ENCODE measurements at places on chromosomes 7 and 10.

DNA sequence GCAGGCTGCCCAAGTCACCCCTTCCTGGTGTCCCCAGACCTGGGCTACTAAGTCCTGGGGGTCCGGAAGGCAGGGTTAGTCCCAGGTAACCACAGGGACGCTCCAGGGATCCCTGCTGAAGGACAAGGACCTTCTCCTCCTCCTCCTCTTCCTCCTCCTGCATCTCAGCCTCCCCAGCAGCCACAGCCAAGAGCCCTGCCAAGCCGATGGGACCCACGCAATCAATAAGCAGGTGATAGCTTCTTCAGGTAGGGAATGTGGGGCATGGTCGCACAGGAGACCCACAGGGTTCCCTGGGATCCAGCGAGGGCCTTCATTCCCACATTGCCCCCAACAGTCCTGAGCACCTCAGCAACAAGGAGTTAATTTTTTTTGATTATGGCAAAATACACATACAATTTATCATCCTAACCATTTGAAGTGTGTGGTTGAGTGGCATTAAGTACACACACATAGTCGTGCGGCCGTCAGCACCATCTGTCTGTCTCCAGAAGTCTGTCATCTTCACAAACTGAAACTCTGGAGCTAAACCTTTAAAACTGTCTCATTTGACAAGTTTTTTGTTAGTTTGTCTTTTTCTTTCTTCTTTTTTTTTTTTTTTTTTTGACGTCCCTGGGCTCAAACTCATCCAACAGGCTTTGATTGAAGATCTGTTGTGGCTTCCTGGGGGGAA is 12.1 kb downstream of the CRYGN start:
- DNase-seq, result no peak

- peak; percentile 19 for DNase-seq
Measured at GRCh38 chr7:25256333-25256819, 28.1 kb upstream of the NPVF start.

- no peak for DNase-seq
Measured at GRCh38 chr10:125639846-125640245, 43.1 kb downstream of the TEX36 start.

DNA sequence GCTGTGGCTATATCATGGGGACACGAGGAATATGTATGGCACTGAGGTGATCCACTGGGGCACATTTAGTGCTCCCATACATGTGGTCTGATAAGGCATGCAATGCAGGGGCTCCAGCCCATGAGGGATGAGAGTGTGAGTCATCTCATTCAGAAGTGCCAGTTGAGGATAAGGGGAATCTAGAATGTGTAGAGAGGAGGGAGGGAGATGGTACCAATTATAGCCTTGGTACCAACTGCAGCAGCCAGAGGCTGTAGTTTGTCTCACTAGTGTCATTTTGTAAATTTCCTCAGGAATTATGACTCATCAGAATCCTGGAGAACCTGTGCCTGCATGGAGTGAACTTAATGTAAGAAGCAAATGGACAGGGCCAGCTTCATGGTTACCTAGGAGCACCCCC is 46.2 kb downstream of the LAMB4 start:
- DNase-seq, result peak; percentile 55

DNA sequence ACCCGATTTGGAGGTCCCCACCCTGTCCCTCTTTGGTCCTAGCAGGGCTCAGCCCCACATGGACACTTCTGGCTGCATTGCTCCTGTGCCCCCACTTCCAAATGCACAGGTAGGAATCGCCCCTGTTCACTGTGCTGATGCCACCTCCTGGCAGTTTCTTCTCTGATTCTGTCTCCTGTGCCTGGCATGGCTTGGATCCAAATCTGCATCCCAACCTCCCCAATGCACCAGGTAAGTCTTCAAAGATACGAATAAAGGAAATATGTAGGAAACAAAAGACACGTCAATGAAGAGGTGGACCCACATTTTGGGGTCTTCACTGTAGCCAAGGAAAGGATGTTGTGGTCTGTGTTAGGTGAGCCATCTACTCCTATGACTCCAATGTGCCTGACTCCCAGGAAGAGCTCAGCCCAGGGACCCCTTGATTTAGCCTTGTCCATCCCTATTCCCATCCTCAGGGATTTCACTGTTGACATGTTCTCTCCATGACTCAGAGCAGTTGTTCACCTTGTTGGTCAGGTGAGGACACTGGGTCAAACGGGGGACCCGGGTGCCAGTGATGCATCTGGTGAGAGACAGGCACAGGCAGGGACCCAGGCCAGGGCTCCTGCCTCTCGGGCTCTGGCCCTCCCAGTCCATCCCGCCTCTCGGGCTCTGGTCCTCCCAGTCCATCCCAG is 341.8 kb downstream of the CXCL12 start:
- no peak for DNase-seq

- no peak for DNase-seq
Measured at GRCh38 chr10:287026-287709, 151.9 kb downstream of the ZMYND11 start.

GRCh38 chr10:34255035-34255434 is 560.1 kb downstream of the PARD3 start:
- DNase-seq, result no peak

- peak; percentile 51 for DNase-seq
Measured at GRCh38 chr10:30645340-30645827, 15.8 kb upstream of the LYZL2 start.

DNA sequence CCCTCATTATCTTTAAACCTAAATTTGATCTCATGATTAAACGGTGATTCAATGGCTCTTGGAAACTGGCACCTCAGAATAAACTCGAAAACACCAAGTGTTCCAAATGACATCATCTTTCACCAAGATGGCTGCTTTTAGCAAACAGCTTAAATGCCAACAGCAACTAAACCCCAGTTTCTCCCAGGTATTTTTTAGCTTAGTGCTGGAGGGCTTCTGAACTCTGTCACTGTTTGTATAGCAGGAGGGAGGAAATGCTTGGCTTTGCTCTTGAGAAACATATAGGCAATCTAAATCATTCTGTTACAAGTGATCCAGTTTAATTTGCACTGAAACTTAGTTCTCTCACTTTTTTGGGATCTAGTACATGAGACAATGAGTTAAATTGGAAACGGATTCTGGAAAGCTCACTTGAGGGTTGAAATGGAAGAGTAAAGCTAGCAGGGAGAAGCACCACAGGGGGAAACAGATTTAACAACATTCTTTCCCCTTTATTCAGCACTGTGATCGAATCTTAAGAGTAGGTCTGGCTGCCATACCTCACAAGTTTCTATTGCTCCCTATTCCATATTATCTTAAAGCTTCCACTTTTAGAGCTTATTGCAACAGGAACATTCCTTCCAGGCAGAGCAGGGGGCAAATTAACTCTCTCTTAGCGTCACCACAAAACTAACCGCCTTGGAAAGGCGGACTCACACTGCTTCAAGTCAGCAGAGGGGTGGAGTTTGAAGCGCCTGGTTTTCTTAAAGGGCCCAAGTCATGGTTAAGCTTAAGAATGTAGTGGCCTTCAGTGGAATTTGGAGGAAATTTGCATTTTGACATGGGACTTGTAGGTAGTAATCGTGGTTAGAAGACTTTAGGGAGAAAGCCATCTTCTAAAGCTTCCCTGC is 1.8 kb upstream of the CCDC6 start:
- DNase-seq, result peak; percentile 89

DNA sequence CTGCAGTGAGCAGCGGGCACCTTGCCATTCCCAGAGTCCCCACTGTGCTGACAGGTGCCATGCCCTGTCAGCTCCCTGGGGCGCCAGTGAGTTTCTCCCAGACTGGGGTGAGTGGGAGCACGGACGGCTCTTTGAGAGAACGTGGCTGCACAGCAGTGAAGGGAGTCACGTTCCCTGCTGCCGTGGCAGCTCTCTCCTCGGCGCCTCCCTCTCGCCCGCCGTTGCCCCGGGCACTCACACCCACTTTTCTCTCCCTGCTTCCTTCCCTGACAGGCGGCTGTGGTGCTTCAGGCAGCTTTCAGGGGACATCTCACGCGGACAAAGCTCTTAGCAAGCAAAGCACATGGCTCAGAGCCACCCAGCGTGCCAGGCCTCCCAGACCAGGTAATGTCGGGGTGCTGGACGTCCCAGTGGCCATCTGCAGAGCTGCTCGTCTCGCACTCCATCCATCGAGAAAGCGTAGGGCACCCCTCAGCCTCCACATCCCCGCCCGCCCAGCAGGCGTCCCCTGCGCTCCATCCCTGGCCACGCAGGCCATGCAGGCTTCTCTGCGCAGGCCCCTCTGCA is 27.1 kb upstream of the TTYH3 start:
- no peak for DNase-seq

- DNase-seq, result no peak
Measured at GRCh38 chr7:51376420-51377092, 59.9 kb upstream of the COBL start.

GRCh38 chr7:72403458-72404076 is 8.6 kb downstream of the CALN1 start:
- DNase-seq, result no peak

DNA sequence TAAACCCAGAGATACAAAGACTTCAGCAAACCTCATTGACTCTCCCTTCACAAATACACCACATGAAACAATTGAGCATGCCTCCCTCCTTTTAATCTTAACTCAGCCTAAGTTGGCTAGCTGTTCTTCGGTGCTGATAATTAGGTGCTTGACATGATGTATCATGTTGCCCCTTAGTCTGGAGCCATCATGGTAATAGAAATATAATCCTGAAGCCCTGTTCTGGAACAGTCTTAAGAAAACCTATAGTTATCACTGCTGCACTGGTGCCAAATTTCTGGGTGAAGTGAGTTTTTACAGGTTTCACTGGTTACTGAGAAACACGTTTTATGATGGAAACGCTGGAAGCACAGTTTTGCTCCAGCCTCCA is 306.1 kb downstream of the LRMDA start:
- DNase-seq, result no peak

DNA sequence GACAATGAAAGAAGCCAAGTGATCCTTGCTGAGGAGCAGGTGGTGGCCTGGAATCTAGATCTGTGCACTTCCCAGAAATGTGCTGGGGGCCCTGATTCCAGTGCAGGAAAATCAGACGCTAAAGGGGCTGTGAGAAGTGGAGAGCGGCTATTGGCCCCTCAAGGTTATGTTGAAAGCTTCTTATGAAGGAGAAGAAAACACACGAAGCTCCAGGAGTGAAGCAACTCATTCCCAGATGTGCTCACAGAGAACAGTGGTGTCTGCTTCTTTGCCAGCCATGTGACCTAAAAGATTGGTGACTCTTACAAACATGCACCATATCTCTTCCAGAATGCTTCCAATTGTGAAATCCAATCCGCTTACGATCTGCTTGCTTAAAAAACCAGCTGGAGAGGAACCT is 679.3 kb upstream of the IGFBP3 start:
- DNase-seq, result peak; percentile 72

DNA sequence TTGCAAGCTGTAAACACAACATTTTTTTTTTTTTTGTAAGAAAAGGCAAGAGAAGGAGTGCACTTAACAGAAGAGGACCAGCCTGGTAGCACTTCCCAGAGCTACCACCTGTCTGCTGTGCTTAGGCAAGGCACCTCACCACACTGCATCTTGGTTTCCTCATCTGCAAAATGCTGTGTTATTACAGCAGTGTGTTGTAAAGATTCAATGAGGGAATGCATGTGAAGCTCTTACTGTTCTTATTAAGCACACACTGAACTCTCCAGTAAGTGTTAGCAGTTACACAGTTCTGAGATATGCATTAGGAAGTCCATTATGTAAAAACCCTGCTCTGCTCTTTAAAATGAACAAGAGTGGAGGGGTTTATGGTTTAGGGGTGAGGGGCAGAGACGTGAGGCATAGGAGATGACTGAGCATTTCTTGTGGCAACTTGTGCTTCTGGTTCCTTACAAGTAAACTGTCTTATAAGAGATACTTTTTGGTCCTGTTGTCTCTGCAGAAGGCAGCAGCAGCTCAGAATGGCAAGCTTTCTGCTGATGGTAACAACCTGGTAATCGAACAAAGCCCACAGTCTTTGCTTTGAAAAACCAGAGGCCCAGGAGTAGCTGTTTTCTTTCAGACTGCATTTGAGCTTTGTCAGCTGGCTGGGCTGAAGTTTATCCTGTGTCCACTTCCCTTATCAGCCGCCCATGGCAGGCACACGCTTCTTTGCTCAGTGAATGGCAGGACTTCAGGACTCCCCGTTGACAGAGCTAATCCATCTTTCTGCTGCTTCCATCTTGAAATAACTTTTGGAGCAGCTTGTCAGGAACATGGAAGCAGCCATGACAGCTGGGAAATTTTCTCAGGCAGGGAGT is 98.8 kb upstream of the BMPER start:
- no peak for DNase-seq

DNA sequence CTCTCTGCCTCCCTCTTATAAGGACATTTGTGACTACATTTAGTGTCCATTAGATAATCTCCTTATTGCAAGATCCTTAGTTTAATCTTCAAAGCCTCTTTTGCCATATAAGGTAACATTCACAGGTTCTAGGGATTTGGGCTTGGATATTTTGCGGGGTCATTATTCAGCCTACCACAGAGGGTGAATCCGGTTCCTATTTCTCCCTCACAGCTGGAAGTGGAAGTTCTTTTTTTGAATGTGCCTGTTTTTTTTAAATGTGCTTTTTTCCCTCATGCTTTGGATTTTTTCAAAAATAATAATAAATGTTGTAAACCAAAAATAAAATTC is 17.1 kb upstream of the FAM221A start:
- DNase-seq, result no peak

DNA sequence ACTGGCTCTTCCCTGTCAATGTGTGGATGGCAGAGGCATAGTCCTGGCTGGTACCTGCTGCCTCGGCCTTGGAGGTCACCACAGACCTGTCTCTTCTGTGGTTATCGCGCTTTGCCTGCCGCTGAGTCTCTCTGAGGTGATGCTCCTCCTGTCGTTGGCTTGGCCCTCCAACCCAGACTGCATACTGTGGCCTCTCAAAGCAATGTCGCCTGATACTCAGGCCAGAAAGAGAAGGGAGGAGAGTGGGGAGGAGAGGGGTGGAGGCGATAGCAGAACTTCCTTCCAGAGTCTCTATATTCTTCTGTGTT is 133.2 kb upstream of the KCNMA1 start:
- no peak for DNase-seq

GRCh38 chr10:34728361-34728760 is 86.7 kb downstream of the PARD3 start:
- DNase-seq, result no peak

DNA sequence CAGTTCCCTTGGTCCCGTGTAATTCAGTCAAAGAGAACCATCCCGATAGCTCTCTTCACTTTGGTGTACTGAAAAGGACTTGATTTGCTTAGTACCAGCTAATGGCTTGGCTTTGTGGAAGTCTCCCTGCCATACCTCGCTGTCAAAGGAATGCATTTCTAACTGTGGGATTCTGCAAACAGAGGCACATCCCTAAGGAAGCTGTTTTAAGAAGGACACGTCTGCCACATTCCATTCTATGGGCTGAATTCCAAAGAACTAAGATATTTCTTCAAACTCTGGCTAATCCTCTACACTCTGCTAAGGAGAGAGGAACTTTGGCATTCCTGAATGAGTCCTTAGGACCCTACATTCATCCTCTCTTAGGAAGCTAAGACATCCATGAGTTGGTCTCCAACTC is 327.9 kb downstream of the SFMBT2 start:
- DNase-seq, result no peak

DNA sequence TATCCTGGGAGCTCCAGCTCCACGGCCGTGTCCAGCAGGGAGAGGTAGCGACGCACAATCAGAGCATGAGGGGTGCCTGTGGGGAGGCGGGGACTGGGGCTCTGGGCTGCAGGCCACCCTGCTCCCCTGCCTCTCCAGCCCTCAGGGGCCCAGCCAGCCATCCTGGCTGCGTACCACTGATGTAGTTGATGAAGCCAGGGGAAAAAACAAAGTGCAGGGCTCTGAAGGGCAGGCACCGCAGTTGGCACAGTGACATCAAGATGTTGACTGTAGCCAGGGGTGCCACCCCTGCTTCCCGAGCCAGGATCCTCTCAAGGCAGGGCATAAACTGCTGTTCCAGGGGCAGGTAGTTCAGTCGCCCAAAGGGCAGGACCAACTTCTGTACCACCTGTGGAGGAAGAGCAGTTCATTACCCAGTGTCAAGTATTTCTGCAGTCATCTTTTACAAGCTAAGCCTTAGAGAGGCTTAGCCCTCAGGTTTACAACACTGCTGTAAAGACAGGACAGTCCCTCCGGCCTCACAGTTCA is 2.8 kb downstream of the FASTK start:
- no peak for DNase-seq

Data from cardiac fibroblast (primary cell).